ENCODE measurements at places on chromosomes 3 and 15.

DNA sequence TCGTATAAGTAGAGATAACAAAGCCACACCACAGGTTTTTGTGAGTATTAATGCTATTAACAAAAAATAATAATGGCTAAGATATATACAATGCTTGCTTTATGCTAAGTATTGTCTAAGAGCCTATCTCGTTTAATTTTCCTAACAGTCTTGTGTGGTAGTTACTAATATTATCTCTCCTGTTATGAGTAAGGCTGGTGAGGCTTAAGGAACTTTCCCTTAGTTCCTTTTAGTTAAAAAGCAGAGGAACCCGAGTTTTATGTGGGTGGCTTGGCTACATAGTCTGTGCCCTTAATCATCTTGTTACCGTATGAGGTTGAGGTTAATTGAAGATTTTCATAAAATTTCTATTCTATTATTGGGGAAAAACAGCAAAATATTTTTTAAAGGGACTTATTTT, 218.4 kb downstream of the SOX2 start:
- DNase-seq, result no peak

- DNase-seq, result no peak
Observed at GRCh38 chr15:29034151-29034550, 148.4 kb downstream of the APBA2 start.

- no peak for DNase-seq
Observed at GRCh38 chr3:115670911-115671310, 47.6 kb downstream of the GAP43 start.

DNA sequence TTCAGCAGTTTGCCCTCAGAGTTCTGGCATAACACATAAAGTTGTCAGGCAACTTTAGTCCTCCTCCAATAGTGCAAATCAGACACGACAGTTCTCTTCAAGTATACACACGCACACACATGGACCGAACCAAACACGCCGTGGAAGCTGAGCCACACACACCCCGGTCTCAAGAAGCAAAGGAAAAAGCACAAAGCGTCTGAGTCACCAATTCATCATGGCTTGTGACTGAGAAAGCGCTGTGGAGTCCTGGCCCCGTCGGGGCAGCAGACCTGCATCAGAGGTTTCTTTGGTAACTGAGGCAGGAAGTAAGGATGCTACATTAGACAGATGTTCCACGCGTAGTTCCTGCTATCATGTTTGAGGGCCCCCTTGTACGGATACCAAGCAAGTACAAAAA, 85.7 kb downstream of the VGLL4 start:
- peak; percentile 55 for DNase-seq

DNA sequence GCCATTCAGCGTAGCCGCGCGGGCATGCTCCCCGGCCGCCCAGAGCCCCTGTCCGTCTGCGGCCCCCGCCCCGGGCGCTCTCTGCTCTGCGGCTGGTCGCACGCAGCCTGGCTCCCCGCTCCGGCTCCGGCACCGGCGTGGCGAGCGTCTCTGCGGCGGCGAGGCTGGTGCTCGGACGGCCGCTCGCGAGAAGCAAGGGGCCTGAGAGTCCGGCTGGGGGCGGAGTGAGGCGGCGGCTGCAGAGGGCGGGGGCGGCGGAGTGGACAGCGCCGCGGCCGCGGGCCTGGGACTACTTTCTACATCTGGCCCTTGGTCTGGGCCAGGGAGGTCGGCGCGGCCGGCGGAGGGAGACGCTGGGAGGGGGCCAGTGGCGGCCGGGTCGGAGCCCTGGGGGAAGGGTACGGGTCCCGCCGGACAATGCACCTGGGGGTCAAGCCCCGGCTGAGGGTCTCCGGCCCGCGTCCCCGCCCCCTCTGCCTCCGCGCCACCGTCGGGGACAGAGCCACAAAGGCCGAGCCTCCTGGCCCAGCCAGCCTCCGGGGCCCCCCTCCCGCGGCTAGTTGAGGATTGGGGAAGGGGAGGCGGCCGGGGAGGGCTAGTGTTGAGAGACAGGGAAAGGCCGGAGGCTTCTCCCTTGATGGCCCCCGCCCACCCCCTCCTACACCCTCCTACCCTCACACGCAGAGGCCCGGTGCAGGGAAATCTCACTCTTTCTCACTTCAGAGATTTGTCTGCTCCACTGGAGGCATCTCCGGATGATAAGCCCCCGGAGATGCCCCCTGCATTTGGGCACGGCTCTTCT, at the start of gene PRTG:
PRTG (minus strand) TSS at position 226 of the 802 bp plus-strand sequence; CDS start at position 5, 221 bp downstream.
- peak; percentile 82 for DNase-seq

- DNase-seq, result peak; percentile 78
Observed at GRCh38 chr3:194133661-194134230, 2.2 kb upstream of the HES1 start.

GRCh38 chr15:34223904-34224596, 766 bp upstream of the EMC4 start:
- no peak for DNase-seq

DNA sequence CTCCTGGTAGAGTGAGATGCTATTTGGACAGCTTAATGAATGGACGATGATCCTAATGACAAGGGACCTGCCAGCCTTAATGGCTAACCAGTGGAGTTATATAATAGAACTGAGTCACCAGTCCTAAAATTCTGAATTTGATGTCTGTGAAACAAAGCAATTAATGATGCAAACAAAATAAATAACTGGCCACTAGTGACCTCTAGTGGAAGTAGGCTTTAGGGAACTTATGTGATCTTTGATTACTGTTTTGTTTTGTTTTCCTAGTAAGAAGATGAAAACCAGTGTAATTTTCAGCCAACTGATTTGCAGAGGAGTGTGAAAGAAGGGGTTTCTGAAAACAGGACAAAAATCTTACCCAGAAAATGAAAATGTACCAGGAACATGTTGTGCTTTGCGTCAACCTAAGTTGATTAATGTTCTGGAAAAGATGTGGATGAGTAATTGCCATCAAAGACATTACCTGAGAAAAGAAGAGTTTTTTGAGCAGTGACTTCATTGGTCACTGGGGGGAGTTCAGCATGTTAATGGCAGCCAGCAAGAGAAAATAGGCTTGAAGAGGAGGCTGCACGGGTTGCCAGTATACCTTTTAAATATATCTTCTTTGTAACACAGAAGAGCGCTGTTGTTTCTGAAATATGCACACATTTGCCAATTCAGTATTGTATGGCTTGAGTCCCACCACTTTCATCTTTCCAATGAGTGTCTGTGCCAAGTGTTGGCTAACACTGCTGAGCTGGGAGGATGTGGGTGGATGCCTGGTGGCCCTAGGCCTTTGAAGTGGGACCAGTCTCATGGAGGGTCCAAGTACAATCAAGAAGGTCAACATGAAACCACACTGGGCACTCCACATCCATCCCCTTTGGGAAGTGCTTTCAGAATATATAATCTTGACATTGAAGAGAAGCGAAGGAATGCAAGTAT, 9.3 kb downstream of the VEPH1 start:
- no peak for DNase-seq
